NCI-H1417 treated with DMSO at 0.1 percent for 48 hours (cell line): ENCODE measurements at places on chromosomes 2 and 18.

- no peak for DNase-seq
Measured at GRCh38 chr2:44744961-44745892, 196.3 kb upstream of the SIX3 start.

DNA sequence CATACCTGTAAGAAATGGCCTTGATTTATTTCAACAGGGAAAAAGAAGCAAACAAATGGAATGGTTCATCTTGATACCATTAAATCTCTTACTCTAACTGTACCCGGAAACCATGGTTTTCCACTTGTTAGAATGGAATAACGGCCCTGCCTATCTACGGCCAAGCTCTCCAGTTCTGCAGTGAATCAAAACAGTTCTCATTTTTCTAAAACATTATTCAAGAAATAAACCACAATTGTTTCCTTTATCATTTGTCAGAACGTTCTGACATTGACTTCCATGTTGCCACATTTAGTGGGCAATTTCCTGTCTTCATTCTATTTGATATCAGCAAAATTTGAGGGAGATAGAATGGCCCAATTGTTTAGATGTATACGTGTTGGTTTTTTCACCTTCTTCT, 118.8 kb upstream of the CDH19 start:
- DNase-seq, result no peak

GRCh38 chr2:222912117-222912516, 51.3 kb downstream of the ACSL3 start:
- DNase-seq, result no peak

DNA sequence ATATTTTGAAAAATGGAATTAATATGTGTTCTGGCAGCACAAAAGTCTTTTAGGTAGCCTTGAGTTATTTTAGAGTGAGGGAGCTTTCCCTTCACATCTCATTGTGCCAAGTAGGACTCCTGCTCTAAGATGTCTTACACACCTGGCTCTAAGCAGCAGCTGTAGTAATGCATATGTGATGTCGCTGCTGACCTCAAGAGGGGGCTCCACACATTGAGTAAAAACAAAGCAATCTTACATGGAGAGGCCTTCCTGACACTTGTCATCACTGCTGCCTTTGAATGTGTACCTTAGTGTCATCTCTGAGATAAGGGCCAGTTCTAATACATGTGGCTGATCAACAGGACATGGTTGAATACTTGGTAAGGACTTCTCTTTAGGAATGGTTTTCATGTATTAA, 75.8 kb downstream of the ACTR3 start:
- DNase-seq, result no peak

GRCh38 chr2:227280895-227281294, 44.2 kb upstream of the MFF start:
- DNase-seq, result no peak

DNA sequence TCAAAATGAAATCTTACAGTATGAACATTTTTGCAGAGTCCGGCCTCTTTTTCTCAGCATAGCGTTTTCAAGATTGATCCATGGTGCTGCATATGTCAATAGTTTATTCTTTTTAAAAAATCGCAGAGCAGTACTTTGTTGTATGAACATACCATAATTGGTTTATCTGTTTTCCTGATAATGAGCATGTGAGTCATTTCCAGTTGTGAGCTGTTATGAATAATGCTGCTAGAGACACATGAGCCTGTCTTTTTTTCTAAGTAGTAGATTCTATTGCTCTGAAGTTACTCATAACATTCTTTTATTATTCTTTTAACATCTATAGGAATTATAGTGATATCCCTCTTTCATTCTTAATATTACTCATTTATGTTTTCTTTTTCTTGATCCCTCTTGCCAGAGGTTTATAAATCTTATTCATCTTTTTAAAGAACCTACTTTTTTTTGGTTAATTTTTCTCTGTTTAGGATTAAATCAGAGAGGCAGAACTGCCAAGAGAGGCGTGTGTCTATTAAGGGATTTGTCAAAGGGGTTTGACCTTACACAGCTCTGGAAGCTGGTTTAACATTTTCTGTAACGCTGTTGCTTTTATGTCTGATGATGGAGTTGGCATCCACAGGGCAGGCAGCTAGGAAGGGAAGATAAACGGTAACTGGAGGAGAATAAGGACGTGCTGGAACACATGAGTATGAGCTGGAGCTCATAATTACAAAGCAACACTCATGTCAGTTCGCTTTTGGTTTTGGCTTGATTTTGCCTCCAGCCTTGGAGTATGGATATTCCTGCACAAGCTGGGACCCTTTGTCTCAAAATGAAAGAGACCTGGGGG, 47.4 kb downstream of the MGAT5 start:
- DNase-seq, result no peak

- DNase-seq, result no peak
Measured at GRCh38 chr2:28030600-28030999, 140.1 kb downstream of the BABAM2 start.

DNA sequence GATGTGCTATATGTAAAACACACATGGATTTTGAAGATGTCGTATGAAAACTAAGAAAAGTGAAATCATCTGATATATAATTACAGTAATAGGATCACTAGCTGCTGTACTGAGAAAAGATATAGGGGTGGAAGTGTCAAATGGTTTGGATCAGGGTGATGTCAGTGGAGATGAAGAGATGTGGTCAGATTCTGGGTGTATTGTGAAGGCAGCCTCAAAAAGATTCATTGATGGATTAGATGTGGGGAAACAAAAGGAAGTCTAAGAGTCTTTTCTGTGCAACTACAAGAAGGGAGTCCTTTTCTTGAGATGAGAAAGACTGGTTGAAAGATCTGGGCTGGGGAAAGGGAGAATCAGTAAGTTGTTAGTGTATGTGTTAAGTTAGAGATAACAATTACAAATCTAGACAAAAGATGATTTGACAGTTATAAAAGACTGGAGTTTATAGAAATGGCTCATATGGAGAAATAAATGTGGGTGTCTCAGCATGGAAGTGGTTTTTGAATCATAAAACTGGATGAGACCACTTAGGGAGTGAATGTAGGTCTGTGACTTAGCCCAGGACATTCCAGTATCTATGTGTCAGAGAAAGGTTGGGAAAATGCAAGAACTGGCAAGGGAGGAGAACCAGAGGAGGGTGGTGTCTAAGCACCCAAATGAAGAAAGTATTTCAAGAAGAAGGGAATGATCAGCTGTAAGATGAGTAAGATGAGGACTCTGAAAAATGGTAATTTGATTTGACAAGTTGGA, 347.4 kb downstream of the PARD3B start:
- no peak for DNase-seq

- DNase-seq, result no peak
Measured at GRCh38 chr18:48529796-48530195, 9.0 kb upstream of the CTIF start.

DNA sequence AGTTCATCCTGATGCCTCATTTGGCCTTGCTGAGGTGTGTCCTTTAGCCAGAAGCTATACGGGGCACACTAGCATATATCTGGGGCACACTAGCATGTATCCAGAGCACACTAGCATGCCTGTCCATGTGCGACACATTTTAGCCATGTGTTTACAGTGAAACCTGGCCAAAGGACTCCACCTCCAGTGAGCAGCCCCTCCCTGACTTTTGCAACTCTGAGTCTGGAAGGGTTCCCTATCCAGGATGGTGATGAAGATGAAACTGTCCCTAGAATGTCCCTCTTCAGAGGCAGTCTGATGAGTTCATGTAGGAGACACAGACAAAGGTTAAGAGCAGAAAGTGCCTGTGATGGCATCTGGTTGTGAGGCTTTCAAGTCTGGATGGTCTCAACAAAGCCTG, 61.4 kb upstream of the LGALSL start:
- DNase-seq, result no peak
